ENCODE measurements at places on chromosomes 7 and 10. TPM values are rescaled to one million over a fixed set of nuclear protein-coding genes. Genes with fewer than 3 reads are reported as not detected.

The TRIM74 gene
- 1.5 TPM for total RNA-seq

The NPFFR1 gene
- not detected for total RNA-seq

The PNLIP gene
- total RNA-seq: not detected

The NFE2L3 gene
- 26.4 TPM for total RNA-seq

The CTAGE15 gene
- total RNA-seq: 1.3 TPM

The COX19 gene
- total RNA-seq: 17.1 TPM

The WIPF3 gene
- not detected for total RNA-seq
